ENCODE measurements at places on chromosomes 7 and 10.

GRCh38 chr7:129423700-129424410 is 10.4 kb upstream of the STRIP2 start:
- DNase-seq = no peak

DNA sequence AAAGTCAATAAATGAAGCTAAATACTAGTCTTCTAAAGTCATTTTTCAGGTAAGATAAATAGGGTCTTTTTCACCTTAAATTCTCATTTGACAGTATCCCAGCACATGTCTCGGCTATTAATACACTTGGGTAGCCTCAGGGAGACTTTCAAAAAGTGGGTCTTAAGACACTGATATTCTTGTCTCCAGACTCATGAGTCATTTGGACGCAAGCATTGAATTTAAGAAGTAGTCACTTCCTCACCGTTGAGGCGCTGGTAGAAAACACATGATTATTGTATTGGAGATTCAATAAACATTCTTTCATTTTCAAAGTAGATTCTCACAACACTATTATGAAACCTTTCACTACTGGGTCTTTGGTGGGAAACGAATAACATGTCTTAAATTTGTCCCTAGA is 108.9 kb upstream of the SP8 start:
- DNase-seq = no peak

- DNase-seq = no peak
Measured at GRCh38 chr7:30285536-30286284, 1.3 kb downstream of the ZNRF2 start.

DNA sequence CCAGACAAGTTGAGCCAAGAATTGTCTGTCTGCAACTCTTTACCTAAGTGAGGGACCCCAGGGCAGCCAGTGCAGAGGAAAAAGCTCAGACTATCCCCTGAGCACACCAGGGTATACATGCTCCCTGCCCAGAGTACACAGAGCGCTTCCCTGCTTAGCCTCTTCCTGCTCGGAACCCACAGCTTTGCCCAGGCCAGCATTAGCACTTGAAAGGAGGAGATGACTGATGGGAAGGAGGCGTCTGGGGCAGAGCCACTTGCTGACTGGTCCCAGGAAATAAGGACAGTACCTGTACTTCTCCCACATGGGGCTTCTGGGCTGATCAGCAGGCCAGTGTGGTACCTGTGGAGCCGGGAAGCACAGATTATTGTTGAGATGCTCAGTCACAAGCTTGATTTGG is 48.4 kb upstream of the TRIM8 start:
- no peak for DNase-seq

GRCh38 chr10:119769886-119770285 is 44.0 kb downstream of the INPP5F start:
- DNase-seq = no peak

DNA sequence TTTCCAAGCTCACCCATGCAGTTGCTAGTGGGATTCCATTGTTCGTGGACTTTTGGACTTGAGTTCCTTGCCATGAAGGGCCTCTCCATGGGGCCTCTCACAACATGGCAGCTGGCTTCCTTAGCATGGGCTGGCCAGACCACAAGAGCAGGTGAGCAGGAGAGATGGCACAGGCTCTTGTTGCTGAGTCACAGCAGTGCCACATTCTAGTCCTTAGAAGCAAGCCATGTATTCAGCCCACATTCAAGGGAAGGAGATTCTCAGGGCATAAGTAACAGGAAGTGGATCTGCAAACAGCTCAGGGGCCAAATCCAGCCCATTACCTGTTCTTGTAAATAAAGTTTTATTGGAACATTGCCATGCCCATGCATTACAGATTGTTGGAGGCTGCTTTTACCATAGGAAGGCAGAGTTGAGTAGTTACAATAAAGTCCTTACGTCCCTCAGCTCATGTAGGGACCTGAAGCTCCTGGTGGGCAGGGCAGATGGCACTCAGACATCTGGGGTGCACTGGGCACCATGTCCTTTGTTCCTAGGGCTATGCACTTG is 481.5 kb upstream of the FOXK1 start:
- no peak for DNase-seq

- DNase-seq = no peak
Measured at GRCh38 chr7:78125884-78126283, 327.3 kb downstream of the PHTF2 start.

DNA sequence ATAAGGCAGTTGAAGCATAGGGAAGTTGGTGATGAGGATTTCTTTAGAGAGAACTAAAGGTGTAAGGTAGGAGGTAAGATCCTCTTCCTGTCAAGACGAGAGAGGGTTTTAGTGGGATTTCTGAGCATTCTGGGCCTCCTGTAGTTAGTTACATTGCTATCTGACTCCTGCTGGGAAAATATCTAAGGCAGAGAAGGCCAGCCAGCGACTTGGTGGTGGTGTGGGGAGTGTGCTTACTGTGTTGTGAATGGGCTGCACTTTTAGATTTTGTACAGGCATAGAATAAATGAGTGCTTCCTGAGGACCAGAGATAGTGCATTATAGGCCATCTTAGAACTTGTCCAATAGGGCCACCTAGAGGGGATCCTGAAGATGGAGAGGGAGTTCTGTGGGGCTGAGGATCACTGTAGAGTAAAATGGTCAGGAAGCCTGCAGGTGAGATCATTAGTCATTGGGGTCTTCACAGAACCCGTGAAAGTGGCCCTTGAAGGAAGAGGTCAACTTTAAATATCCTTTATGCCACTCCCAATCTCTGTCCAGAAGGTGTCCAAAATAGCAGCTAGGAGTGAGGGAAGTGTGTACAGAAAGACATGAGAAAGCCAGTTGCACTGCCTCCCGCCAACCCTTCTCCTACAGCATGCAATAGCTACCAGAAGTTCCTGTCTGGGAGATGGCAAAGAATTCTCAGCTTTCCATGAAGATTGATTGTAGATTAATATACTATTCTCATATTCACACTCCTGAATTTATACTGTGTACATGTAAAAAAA is 266.6 kb downstream of the POLR1F start:
- DNase-seq = no peak

- no peak for DNase-seq
Measured at GRCh38 chr10:71210542-71210871, 1.9 kb upstream of the UNC5B start.

DNA sequence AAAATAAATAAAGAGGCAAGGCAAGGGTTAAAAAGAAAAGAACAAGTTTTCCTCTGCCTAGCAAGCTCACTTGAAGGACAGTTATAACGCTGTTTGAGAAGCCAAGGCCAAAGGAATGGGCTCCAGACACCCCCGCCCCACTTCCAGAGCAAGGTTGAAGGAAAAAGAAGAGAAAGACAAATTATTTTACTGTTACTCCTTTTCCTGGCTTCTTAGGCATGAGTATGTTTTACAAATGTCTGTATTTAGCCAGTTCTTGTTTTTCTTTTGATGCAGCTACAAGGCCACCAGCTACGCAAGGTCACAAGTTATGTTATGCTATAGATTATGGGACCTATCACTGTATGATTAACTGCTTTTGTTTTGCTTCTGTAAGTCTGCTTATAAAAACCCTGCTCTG is 94.6 kb downstream of the ZNF22 start:
- DNase-seq = no peak

DNA sequence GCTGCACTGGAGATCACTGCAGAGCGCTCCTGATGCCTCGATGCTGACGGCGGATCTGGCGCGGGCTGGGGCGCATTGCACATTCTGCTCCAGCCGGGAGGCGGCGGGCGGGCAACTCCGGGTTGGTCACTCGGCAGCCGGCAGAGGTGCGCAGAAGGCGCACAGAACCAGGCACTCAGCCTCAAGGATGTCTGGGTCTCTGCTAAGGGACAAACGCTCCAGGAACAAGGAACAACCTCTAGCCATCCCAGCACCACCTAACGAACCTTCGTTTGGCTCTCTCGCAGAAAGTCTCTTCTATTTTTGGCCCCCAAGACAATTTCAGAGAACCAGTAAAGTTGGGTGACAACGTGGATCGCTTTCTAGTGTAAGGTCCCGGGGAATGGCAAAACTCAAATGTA is 254.6 kb downstream of the OTUD1 start:
- no peak for DNase-seq

DNA sequence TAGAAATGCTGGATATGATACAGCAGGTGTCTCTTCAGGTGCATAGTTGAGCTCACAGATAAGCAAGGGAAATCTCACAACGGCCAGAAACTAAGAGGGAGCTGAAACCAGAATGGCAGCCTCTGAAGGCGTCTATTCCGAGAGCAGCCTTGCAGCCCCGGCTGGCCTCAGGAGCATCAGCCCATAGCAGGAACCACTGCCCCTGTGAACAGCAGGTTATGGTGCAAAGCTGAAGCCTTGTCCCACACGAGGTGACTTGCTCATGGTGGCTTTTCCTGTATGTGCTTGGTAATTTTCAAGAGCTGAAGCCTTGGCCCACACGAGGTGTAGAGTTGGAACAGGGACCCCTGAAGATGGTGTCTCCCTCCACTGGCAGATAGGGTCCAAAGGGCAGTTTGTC is 33.2 kb downstream of the BNIP3 start:
- no peak for DNase-seq

DNA sequence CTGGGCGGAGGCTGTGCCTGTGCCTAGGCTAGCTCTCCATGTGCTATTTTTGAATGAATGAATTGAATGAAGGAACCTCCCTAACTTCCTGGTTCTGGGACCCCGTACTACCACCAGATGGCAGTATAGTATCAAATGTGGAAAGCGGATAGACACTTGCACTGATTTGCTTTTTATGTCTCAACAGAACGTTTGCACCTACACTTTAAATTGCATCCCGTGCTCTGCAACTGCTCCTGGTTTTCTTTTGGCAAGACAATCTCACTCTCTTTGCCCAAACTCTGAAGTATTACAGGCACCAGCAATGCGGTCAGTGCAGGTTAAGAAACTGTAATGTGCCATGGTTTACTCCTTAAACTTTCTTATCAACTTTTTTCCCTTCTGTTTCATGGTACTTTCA is 6.5 kb downstream of the FZD8 start:
- DNase-seq = peak; percentile 19

GRCh38 chr10:23910291-23910690 is 298.6 kb upstream of the KIAA1217 start:
- DNase-seq = no peak

GRCh38 chr7:12553416-12553815 is 17.1 kb upstream of the SCIN start:
- DNase-seq = no peak

DNA sequence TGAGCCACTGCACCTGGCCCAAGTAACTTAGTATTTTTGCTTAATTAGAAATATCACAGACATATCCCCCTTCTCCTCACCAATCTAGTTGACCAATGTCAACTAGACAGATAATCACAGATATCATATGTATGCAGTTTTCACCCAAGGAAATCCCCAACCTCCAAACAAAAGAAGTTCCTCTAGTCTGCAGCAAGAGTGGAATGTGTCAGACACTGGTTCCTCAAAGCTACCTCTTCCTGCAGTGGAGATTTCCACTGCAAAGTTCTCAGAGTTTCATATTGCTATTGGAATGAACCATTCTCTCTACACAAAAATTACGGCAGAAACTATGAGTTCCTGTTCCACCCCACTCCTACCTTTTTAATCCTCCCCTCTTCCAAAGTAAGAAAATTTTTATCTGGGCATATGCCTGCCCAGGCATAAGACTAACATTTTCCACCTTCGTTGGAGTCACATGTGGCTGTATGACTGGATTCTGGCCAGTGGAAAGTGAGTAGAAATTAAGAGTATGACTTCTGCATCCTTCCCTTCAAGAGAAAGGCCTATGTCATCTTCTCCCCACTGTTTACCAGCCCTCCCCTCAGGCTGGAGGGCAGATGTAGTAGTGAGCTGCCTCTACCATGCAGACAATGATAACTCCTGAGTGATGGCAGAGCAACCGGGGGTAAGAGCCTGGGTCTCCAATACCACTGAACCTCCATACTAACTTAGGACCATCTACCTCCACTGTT is 103.0 kb downstream of the MYOF start:
- no peak for DNase-seq

DNA sequence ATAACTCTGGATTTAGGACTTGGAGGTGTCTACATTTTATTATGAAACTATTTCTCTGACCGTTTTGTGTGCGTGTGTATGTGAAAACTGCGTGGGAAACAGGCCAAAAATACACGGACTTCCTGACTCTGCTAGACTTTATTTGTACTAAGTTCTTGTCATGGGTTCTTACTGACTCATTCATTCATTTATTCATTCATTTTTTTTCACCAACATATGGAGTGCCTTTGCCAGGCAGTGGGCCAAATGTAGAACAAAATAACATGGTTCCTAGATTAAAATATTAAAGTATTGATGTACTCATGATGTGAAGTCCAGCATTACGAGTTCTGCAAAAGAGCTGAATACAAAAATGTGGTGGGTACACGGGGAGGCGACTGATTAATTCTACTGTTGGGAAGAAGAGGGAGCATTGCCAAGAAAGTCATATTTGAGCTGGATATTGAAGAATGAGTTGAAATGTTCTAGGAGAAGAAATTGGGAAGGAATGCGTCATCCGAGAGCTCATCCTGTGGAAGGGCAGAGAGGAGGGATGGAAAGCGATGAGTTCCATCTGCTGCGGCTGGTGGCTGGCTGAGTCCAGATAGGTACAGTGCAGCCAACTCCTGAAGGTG is 24.6 kb downstream of the CACNB2 start:
- DNase-seq = no peak

DNA sequence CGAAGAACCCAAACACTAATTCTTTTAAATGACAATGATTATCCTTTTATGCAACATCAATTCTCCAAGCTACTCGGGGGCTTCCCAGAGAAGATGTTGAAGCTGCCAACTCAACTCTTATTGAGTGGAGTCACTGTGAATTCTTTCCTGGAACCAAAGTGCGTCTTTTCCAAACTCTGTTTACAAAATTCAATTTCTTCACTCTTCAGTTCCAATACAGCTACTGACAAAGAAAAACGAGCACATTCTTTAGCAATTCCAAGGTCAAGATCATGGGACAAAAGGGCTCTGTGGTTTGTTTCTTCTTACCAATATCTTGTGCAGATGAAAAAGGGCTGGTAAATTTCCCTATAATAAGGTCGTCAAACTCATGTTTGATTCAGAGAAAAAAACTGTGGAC is 74.2 kb downstream of the FAS start:
- no peak for DNase-seq

GRCh38 chr7:130154501-130155317 is 50.5 kb downstream of the TMEM209 start:
- no peak for DNase-seq

DNA sequence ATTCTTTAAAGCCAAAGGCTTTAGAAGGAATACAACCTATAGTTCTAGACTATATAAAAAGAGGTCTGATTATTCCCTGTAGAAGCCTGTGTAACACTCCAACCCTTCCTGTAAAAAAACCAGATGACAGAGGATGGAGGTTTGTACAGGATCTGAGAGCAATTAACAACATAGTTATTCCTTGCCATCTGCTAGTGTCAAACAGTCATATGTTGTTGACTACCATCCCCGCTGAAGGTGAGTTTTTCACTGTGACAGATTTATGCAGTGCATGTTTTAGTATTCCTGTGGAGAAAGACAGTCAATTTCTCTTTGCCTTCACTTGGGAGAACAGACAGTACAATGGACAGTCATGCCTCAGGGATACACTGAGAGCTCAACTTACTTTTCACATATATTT is 19.0 kb upstream of the SLC26A4 start:
- no peak for DNase-seq

- DNase-seq = no peak
Measured at GRCh38 chr7:2237109-2237602, 4.4 kb upstream of the MAD1L1 start.
